Activated T-helper 1 cell treated with anti-CD3 and anti-CD28 coated beads, Interleukin-2, amount 50 U/mL, for 16 hours (primary cell): ENCODE measurements at places on chromosomes 5 and 9.

DNA sequence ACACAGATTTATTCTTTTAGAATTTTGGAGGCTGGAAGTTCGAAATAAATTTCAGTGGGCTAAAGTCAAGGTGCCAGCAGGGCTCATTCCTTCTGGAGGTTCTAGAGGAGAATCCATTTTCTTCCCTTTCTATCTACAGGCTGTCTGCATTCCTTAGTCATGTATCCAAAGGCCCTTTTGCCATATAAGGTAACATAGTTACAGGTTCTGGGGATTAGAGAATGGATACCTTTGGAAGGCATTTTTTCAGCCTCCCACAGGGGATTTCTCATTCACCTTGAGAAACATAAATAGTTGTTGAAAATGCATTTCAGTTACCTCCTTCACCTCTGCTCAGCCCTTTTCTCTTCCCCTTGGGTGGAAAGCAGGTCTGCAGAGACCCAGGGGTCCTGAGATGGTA lies 280.0 kb upstream of the MAP3K1 start:
- DNase-seq: no peak

DNA sequence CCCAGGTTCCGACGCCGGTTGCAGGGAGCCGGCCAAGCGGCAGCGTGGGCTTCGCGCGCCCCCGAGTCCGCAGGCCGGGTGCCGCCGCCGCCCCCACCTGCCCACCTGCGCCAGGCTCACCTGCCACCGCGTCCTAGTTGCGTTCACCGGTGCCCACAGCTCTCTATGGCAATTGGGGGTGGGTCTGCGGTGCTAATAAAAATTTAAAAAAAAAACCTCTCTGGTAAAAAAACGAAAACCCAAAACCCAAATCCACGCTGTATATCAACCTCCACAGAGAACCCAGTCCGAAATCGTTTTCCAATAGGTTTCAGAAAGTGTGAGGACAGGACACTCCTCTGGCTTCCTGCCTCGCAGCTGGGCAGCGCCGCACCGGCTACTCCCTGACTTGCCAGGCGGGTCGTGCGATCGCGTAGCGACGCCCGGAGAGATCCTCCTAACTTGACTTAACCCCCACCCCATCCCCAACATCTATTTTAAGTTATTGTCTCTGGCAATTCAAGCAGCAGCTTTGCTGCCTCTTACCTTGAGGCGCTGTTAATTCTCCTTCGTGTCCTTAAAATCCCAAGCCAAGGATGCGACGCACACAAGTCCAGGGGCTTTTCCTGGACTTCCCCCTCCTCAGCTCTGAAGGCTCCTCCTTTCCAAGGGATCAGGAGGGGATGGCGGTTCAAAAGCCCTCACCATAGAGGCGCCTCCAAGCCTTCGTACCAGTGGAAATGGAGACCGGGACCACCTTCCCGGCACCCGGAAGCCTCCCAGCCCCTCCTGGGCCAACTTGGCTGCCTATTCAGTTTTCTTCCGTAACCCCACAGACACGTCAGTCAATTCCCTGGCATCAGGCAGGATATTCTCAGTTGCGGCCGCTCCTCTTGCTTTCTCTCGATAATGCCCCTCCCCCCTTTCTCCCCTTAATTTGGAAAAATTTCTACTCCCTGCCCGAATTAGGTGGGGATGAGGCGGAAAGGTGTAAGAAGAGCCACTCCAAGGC lies 1639.4 kb upstream of the C9orf72 start:
- DNase-seq: no peak

DNA sequence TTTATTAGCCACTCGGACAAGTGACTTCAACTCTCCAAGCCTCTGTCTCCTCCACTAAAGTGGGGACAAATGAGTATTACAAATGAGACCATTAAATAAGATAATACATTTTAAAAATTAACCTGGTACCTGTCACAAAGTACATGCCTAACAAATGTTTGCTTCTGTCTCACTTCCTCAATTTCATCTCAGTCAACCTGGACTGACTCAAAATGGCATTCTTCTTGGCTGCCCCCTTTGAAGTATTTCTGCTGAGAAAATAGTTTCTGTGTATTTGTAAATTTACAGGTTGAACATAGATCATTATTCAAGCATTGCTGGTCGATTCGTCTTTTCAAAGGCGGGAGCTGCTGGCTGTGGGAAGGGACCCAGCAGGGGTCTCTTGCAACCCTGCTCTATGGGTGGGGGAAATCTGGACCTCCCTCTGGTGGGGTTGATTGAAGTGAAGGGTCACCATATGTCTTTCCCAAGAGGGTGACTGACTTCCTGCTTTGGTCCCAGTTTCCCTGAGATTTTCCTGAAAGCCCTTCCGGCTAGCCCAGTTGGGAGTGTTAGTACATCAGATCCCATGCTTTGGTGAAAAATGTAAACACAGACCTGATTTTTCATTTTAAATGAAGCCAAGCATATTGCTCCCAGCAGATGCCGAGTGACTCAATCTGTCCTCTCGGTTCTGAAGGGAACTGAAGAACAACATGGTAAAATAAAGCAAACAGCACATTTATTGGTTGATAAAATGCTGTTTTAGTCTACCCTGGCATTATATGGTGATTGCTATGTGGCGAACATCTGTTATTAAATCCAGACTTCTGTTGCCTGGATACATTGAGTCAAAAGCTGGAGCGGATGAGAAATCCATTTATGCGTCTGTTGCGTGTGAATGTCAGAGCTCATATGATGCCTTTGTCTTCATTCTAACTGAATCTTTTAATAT lies 73.0 kb downstream of the KCNIP1 start:
- no peak for DNase-seq

DNA sequence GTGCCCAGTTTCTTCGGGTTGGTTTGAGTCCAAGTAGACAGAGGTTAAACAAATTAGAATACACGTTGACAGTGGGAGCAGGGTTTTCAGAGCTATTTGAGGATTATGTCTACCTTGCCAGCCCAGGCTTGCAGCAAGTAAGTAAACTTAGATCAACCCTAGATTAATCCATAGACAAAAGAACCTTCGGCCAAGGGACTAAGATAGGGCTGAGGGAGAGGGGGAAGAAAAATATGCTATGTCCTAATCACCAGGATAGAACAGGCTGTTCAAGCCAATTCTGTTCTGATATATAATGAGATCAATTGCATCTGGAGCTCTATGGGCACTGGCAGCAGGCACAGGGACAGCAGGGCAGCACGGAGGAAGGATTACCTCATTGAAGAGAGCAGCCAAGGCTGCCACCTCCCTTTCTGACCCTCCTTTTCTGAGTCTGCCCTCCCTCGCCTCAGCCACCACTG lies 377.7 kb downstream of the PIK3R1 start:
- no peak for DNase-seq

DNA sequence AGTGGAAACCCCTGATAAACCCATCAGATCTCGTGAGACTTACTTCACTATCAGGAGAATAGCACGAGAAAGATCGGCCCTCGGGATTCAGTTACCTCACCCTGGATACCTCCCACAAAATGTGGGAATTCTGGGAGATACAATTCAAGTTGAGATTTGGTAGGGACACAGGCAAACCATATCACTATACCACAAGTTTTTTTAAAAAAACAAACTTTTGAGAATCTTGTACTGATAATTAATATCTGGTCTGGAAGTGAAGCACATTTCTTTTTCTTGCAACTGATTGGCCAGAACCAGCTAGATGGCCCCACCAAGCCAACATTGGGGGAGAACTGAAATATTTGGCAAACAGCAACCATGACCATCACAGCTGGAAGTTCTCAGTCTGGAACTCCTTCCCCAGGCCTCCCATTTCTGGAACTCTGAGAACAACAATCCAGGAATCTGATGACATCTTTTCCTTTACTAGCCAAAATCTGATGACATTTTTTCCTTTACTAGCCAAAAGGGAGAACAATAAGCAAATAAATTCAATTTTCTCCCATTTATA lies 51.8 kb upstream of the CDKN2B start:
- DNase-seq: no peak

- DNase-seq: no peak
Measured at GRCh38 chr5:141260458-141261237, 15.5 kb downstream of the PCDHB15 start.
